Colonic mucosa (tissue), 4 donors: ENCODE measurements at places on chromosomes 13 and 19. TPM values are rescaled to one million over a fixed set of nuclear protein-coding genes. Genes with fewer than 3 reads are reported as not detected.
A peak's percentile ranks its signal among the peaks of the same experiment; 100 is the strongest.

The IGFL3 gene
- not detected for total RNA-seq

The MEDAG gene
- 2.6 TPM for total RNA-seq

The IFI30 gene
- total RNA-seq: 95.2 TPM

The VSTM2B gene
- not detected for total RNA-seq

The SMIM17 gene
- not detected for total RNA-seq

The ZIC5 gene
- total RNA-seq: not detected

The ZNF790 gene
- 3.1 TPM for total RNA-seq

The KLK12 gene
- 1.4 TPM for total RNA-seq

DNA sequence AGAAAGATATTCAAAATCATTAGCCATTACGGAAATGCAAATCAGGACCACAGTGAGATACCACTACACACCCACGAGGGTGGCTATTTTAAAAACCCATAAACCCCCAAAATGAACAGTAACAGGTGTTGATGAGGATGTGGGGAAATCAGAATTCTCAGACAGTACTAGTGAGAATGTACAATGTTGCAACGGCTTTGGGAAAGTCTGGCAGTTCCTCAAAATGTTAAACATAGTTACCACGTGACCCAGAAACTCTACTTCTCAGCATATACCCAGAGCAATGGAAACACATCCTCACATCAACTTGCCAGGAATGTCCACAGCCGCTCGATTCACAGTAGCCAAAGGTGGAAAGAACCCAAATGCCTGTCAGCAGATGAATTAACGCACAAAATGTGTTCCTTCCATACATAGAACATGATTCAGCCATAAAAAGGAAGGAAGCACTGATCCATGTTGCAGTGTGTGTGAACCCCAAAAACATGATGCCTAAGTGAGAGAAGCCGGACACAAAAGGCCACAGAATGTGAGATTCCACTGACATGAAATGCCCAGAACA lies 7.0 kb downstream of the PLVAP start:
- no peaks in the 10 kb centered on the region for H3K36me3 ChIP-seq
- H3K4me1 ChIP-seq: no peaks in the 10 kb centered on the region
- H3K27ac ChIP-seq: peak overlapping the region; percentile 12
- no peaks in the 10 kb centered on the region for H3K27me3 ChIP-seq
- no peak for DNase-seq

DNA sequence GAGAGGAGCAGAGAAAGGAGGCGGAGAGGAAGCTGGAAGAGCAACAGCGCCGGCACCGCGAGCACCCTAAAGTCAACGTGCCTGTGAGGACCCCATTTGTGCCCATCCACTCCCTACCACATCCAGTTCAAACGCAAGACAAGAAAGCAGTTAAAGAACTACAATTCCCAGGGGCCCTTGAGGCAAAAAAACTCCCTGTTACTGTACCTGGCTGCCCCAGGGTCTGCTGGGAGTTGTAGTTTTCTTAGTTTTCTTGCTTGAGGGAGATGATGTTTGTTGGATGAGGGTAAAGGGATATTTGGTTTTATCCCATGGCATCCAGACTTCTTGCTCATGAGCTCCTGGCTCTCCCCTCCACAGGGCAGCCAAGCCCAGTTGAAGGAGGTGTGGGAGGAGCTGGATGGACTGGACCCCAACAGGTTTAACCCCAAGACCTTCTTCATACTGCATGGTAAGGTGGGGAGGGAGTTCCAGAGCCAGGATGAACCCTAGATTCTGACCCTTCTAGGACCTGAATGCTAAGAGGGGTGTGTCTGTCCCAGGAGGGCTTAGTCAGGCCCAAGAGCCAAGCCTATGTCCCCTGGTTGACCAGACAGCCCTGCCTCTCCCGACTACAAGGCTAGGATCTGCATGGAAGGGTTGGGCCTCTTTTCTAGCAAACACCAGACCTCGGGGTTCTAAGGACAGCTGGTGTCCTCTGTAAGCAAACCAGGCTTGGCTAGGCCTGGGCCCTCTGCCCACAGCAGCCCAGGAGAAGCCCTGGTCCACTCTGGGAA lies 13.2 kb downstream of the NUCB1 start:
- DNase-seq: no peak
- no peaks in the 10 kb centered on the region for H3K27me3 ChIP-seq
- H3K4me1 ChIP-seq: no peaks in the 10 kb centered on the region
- peaks cover 16% of the 10 kb centered on the region for H3K36me3 ChIP-seq

DNA sequence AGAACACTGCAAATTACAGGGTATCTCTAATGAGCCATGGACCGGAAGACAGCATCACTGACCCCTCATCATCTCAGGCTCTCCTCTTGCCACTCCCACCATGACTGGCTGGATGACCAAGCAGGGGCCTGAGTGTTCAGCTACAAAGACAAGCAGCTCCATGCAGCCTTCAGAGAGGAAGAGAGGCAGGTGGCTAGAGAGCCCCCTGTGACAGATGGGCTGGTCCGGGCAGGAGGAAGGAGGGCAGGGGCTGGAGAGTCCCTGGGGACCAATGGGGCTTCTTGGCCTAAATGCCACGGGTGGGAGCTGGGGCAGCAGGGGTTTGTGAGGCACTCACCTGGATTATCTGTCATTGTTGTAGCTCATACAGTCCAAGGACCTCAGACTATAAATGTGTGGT lies 12.8 kb upstream of the RASA3 start:
- H3K4me3 ChIP-seq: no peak overlapping the region
- H3K27ac ChIP-seq: no peak overlapping the region
- no peaks in the 10 kb centered on the region for H3K36me3 ChIP-seq
- H3K27me3 ChIP-seq: no peaks in the 10 kb centered on the region
- DNase-seq: no peak

- H3K27me3 ChIP-seq: no peaks in the 10 kb centered on the region
- no peak overlapping the region for H3K4me3 ChIP-seq
- no peaks in the 10 kb centered on the region for H3K4me1 ChIP-seq
- no peak for DNase-seq
- H3K36me3 ChIP-seq: no peaks in the 10 kb centered on the region
Observed at GRCh38 chr13:30529085-30529834, 63.5 kb upstream of the HMGB1 start.

DNA sequence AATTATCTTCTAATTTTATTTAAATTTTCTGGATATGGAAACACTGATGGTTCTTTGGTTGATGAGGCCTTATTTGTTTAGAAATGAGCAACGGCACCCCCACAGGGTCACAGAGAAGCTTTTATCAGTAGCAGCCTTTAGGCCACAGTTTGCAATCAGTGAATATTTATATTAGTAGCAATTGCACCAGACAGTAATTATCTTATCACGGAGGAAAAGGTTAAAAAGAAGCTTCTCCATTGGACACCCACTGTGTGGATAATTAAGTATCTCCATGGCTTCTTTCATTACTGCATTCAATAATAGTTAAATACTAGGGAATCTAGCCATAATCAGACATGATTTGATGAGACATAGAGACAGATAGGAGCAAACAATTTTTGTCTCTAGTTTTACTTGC lies 2099.2 kb upstream of the PCDH20 start:
- DNase-seq: no peak
- no peaks in the 10 kb centered on the region for H3K36me3 ChIP-seq
- H3K4me3 ChIP-seq: no peak overlapping the region
- H3K27ac ChIP-seq: no peak overlapping the region
- H3K4me1 ChIP-seq: no peaks in the 10 kb centered on the region

- H3K27ac ChIP-seq: no peak overlapping the region
- H3K36me3 ChIP-seq: no peaks in the 10 kb centered on the region
- no peak overlapping the region for H3K4me3 ChIP-seq
- no peaks in the 10 kb centered on the region for H3K4me1 ChIP-seq
- no peaks in the 10 kb centered on the region for H3K27me3 ChIP-seq
- DNase-seq: no peak
Observed at GRCh38 chr13:74681891-74682290, 547.7 kb upstream of the KLF12 start.

DNA sequence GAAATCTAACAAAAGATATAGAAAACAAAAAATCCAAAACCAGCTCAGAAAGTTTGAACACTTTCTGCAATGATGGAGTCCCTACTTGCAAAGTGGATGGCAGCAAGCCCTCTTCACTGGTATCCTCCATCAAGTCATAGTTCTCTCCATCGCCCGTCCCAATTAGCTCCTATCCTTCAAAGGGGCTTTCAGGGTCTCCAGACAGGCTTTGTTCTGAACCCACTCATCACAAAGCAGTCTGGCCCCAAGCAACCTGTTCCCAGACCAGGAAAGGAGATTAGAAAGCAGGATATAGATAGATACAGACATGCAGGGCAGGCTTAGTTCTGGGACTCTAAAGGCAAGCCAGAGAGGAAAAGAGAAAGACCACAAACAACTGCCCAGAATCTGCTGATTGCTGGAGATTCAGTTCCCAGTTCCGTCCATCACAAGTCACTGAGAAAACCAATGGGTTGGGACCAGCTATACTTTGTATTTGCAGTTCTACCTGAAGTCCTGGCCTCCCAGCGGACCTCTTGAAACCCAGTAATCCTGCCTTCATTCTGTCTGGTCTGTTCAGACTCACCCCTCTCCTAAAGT lies 47.2 kb upstream of the EPHX3 start:
- no peak overlapping the region for H3K4me3 ChIP-seq
- no peak for DNase-seq
- no peak overlapping the region for H3K27ac ChIP-seq
- H3K36me3 ChIP-seq: no peaks in the 10 kb centered on the region

GRCh38 chr13:77918391-77919245 lies at the start of gene EDNRB:
Gene EDNRB, minus strand, starts transcription at chr13:77918831. Its CDS starts 258 bp downstream, at chr13:77918573.
- peak within 1 kb of the TSS; percentile 31 for H3K4me3 ChIP-seq
- no peaks in the 10 kb centered on the region for H3K4me1 ChIP-seq
- peak within 1 kb of the TSS; percentile 60 for H3K27ac ChIP-seq
- H3K27me3 ChIP-seq: no peaks in the 10 kb centered on the region

DNA sequence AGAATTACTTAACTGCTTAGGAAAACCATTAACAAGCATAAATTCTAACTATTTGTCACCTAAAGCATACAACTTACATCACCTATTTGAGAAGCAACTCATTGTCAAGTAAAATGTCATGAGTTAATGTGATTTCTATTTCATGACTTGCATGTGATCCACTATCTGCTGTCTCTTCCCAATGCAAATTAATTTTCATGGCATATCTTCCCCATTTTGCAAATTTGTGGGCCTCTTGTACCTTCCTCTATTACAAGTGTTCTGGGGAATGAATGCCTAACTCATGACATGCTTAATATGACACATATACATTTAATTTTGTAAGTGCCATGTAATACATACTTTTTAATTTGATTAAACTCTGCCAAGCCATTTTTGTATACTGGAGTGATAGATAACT lies 81.1 kb upstream of the EDNRB start:
- DNase-seq: no peak
- H3K4me1 ChIP-seq: no peaks in the 10 kb centered on the region
- no peaks in the 10 kb centered on the region for H3K27me3 ChIP-seq
- H3K4me3 ChIP-seq: no peak overlapping the region

GRCh38 chr19:8569066-8569771 lies 8.0 kb downstream of the MYO1F start:
- no peaks in the 10 kb centered on the region for H3K36me3 ChIP-seq
- H3K4me1 ChIP-seq: no peaks in the 10 kb centered on the region
- H3K27me3 ChIP-seq: no peaks in the 10 kb centered on the region

GRCh38 chr13:80337288-80338081 lies 3.4 kb downstream of the SPRY2 start:
- DNase-seq: peak; percentile 28
- no peaks in the 10 kb centered on the region for H3K27me3 ChIP-seq
- H3K27ac ChIP-seq: peak overlapping the region; percentile 98
- no peaks in the 10 kb centered on the region for H3K36me3 ChIP-seq

DNA sequence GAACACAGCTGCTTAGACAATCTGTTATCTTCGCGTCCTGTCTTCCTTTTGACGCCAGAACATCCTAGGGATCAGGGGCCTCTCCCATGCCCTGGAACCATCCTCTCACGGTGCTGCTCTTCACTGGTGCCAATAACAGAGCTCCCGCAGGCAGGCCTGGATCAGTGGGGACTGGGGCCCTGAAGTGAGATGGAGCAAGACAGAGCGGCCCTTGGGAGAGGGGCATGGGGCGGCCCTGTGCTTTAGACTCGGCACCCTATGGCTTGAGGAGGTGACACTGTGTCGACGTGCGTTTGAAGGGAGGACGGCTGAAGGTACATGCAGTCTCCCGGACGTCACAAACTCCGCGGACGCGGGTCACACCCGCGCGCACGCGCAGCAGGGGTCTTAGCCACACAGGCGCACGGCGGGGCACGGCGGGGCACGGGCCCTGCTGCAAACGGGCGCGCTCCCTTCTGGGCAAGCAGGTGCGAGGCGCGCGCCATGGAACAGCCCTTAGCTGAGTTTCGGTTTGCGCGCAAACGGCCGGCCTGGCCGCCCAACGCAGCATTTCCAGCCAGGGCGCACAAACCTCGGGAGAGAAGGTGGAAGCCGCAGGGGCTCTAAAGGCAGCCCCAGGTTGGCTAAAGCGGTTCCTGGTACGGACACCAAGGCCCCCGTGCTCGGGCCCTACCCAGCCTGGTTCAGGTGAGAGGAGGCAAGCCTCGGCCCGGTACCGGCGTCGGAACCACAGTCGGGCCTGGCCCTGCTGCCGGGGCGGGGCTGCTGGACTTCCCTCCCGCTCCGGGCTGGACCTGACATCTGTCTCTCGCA lies 16.5 kb upstream of the RNF17 start:
- peak overlapping the region; percentile 23 for H3K4me3 ChIP-seq
- no peak for DNase-seq
- peaks cover 32% of the 10 kb centered on the region for H3K27me3 ChIP-seq

GRCh38 chr19:28905996-28906395 lies 307.0 kb downstream of the UQCRFS1 start:
- no peaks in the 10 kb centered on the region for H3K36me3 ChIP-seq
- H3K27ac ChIP-seq: no peak overlapping the region
- no peaks in the 10 kb centered on the region for H3K4me1 ChIP-seq
- H3K27me3 ChIP-seq: no peaks in the 10 kb centered on the region
- no peak overlapping the region for H3K4me3 ChIP-seq
- no peak for DNase-seq

DNA sequence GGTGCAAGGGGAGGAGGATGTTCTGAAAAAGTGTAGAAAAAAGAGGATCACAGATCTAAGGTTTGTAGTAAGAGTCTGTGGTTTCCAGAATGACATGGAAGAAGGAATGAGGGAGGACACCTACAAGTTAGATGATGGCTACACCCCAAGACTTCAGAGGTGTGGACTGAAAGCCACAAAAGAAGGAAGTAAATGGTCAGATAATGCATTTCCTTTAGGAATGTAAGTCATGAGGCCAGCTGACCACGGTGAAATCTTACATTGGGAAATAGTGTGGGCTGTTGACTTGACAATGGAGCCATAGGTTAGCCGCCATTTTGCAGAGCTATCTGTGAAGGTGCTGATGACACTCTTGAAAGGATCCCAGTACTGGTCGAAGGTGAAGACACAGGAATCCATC lies 25.3 kb upstream of the FBXO27 start:
- no peaks in the 10 kb centered on the region for H3K4me1 ChIP-seq
- no peaks in the 10 kb centered on the region for H3K27me3 ChIP-seq
- no peaks in the 10 kb centered on the region for H3K36me3 ChIP-seq

DNA sequence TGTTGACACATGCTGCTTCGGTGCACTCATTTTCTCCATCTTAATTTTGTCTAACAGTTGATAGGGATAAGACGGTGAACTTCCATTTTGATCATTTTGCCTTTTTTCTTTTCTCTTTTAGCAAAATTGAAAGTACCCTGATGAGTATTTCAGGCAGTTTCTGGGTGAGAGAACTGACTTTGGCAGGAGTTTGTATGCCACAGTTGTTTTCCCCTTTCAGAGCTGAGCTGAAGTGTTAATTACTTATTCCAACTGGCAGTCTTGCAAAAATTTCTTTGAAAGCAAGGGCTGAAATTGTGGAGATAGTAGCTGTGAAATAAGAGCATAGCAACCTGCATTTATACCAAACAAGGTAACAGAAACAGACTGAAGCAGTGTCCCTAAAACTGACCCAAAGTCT lies 180.2 kb downstream of the SLITRK5 start:
- H3K27ac ChIP-seq: no peak overlapping the region
- no peaks in the 10 kb centered on the region for H3K4me1 ChIP-seq
- no peaks in the 10 kb centered on the region for H3K27me3 ChIP-seq
- DNase-seq: no peak

GRCh38 chr13:21674490-21675009 lies 3.7 kb downstream of the FGF9 start:
- peaks cover 23% of the 10 kb centered on the region for H3K4me1 ChIP-seq
- no peak overlapping the region for H3K27ac ChIP-seq
- DNase-seq: peak; percentile 36
- peak overlapping the region; percentile 68 for H3K4me3 ChIP-seq
